ENCODE measurements at places on chromosomes 11 and 22.

- DNase-seq: no peak
Observed at GRCh38 chr11:19241260-19242178, 774 bp upstream of the E2F8 start.

DNA sequence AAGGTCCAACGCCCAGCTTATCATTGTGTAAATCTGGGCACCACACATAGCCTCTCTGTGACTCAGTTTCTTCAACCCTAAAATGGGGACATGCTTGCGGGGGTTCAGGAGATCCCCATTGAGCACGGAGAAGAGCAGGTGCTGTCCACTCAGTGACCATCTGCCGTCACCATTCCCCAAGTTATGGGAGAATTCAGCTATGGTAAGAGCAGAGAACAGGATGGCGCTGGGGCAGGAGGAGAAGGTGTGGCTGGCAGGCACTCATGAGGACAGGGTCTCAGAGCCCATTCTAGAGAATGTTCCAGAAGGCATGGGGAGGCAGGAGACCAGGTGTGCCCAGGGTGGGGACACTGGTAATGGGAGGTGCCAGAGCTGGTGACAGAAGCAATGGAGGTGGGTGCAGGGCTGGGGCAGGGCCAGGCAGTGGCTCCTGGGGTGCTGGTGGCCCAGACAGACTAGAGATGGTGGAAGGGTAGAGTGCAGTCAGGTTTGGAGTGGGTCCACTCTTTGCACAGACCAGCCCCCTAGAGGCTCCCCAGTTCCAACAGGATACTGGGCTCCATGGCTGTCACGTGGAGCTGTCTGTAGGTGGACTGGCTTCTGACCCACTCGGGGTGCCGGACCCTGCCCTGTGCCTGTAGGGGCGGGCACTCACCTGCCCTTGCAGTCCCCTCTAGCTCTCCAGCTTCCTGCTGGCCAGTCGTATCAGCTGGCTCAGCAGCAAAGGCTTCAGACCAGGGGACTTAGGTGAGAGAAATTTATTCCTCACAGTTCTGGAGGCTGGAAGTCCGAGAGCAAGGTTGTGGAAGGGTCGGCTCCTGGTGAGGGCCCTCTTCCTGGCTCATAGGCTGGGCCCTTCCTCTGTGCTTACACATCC, 84.7 kb downstream of the CDKN1C start:
- DNase-seq: no peak

DNA sequence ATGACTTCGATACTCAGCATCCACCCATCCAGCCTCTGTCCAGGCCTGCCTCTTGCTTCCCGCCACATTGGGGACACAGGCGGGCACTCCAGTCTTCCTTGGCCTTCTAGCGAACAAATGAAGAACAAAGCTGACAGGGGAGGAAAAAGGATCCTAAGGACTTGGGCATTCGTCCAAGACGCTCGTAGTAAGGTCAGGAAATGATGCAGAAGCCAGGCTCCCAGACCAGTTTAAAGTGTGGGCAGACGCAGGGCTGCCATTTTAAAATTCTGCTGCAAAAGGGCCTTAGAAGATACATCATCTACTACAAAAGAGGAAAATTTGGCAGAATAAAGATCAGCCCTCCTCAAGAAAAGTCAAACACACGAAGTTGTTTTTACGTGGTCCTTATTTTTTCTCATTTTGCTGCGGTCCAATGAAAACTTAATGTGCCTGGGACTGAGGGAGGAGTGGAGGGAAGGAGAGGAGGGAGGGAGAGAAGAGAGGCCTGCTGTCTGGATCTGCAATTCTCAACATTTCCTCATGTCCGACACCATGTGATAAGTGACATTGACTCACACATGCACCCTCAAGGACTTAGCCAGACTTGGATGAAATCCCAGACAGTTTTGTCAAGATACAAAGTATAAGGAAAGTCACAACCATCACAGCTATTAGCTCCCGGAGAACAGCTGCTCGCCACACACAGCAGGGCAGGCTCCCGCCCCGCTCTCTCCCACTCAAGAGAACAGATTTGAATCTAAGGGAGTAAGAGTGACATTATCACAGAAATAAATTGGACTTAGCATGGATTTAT, 5.7 kb downstream of the DNAL4 start:
- DNase-seq: no peak

DNA sequence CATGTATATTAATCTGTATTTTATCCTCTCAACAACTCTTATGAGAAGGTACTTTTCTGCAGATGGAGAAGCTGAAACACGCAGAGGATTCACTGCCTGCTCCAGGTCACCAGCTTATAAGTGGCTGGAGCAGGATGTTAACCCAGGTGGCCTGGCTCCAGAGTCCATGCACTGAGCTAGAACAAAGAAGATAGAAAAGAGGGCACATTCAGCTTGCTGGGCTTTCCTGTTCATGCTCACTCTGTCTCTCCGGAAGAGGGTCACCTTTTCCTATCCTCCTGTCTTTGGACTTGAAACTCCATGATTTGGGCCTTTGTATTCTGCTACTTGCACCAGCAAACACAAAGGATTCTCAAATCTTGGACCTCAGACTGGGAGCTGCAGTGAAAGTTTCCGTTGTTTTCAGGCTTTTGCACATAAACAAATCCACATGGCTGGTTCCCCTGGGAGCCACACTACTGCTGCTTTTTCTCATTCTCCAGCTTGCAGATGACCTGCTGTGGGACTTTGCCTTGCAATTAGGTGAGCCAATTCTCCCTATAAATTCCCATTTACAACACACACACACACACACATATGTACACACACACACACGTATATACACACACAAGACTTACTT, 117.3 kb upstream of the GRK3 start:
- DNase-seq: no peak

DNA sequence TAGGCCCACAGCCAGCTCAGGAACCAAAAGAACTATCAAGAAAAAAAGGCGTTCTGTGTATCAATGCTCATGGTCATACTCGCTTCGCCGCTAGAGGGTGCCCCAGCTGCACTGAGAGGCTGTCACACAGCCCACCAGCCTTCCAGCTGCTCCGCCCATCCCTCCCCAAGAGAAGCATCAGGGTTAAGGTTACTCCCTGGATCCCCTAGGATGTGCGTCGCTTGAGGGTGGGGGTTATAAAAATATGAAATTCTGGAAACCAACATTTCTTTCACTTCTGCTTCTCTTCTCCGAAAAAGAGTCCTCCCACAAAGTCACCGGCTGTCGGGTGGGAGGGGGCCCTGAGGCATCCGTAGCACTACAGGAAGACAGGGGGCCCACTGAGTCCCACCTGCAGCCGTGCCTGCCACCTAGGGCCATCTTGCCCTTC, 1.7 kb downstream of the CBX6 start:
- DNase-seq: peak; percentile 64

- DNase-seq: no peak
Observed at GRCh38 chr11:128555606-128556005, 31.8 kb downstream of the ETS1 start.

DNA sequence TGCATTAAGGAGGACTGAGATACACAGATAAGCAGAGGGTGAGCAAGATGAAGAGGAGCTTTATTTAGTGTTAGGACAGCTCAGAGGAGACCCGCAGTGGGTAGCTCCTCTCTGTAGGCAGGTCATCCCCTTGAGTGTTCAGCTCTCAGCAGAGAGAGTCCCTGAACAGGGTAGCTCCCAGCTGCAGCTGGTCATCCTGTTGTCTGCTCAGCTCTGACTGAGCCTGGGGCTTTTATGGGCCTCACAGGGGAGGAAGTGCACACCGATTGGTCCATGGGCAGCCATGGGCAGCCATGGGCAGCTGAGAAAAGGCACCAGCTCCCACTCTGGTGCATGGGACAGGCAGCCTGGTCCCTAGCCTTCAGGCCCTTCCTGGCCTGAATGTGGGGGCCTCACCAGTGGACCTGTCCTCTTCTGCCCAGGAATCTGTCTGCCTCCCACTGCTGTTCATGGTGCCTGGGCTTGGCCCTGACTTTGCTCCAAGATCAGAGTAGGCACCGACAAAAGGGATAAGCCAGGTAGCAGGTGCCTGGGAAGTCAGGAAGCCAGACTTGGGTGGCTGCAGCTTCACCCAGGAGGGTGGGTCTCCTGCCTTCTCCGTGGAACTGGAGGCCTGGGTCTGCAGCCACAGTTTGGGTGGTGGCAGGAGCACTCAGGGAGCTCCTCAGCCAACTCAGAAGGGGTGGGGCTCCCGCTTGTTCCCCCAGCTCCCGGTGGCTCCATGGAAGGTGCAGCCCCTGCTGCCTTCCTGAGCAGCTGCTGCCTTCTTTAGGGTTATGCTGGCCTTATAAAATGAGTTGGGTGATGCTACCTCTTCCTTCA, 54.7 kb downstream of the MYEOV start:
- no peak for DNase-seq

- DNase-seq: no peak
Observed at GRCh38 chr11:1572197-1573076, at the start of gene DUSP8. Gene DUSP8, minus strand, starts transcription at chr11:1572271. Its CDS starts 6,445 bp downstream, at chr11:1565826.

Measured in GM12864 (cell line).